Stimulated activated CD8-positive, alpha-beta memory T cell treated with anti-CD3 and anti-CD28 coated beads, Interleukin-4, amount 100 ng/mL, for 4 hours (primary cell): ENCODE measurements at places on chromosomes 4 and X.

DNA sequence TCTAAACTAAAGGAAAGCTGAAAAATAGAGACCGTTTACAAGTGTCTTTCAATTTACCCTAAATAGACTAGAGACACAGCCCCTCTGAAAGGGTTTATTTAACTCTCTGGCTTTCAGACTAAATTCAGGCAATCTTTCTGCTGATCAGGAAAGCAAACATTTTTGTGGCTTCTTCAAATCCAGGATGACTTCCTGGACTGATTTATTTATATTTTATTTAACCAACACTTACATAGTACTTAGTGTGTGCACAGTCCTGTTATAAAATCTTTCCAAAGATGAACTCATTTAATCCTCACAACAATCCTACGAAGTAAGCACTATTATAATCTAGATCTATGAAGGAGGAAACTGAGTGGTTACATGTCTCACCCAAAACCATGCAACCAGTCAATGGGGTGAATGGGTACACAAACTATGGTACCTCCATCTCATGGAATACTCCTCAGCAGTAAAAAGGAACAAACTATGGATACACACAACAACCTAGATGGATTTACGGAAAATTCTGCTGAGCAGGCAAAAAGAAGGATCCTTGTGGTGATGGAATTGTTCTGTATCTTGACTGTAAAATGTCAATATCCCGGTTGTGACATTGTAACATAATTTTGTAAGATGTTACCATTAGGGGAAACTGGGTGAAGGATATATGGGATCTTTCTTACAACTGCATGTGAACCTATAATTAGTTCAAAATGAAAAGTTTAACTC, 64.1 kb upstream of the MAMLD1 start:
- no peak for DNase-seq

- DNase-seq = no peak
Observed at GRCh38 chrX:104695593-104695992, 129.6 kb downstream of the IL1RAPL2 start.

DNA sequence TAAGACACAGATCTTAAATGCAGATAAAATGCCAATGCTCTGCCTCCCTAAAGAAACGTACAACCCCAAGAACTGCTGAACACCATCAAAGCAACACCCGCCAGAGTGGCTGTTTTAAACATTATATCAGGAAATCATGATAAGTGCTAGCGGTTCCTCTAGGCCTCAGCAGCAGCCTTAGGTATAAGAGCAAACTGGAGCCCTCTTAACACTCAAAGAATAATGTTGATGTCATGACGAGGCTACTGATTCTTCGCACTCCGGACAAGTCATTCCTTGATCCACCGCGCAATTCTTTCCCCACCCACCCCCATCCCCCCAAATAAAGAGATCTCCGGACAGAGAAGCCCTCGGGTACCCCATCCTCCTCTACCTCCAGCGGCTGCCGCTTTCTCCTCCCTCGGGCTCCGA, 507 bp downstream of the LIN54 start:
- DNase-seq = no peak

GRCh38 chr4:151940291-151940690, 179.5 kb upstream of the GATB start:
- DNase-seq = no peak

- DNase-seq = no peak
Observed at GRCh38 chr4:142728233-142728632, 117.9 kb downstream of the INPP4B start.

DNA sequence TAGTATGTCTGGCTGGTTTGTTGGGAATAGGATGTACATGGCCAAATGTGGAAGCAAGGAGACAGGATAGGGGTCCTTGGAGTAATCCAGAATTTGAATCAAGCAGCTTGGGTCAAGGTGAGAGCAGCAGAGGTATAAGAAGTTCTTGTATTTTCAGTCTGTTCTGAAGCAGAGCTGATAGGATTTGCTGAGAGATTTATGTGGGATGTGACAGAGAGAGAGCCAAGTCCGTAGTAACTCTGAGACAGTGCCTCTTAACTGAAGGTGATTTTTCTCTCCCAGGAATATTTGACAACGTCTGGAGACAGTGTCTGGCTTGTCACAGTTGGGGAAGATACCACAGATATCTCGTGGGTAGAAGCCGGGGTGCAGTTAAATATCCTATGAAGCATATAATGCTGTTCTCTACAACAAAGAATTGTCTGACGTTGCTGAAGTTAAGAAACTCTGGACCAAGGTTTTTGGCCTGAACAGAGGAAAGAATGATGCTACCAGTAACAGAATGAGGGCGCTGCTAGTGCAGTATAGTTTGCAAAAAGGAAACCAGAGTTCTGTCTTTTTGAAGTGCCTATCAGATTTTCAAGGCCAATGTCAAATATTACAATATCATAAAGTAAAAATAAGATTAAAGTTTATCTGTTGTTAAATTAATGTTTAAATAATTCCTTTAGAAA, 184.0 kb downstream of the ARHGAP24 start:
- DNase-seq = no peak

DNA sequence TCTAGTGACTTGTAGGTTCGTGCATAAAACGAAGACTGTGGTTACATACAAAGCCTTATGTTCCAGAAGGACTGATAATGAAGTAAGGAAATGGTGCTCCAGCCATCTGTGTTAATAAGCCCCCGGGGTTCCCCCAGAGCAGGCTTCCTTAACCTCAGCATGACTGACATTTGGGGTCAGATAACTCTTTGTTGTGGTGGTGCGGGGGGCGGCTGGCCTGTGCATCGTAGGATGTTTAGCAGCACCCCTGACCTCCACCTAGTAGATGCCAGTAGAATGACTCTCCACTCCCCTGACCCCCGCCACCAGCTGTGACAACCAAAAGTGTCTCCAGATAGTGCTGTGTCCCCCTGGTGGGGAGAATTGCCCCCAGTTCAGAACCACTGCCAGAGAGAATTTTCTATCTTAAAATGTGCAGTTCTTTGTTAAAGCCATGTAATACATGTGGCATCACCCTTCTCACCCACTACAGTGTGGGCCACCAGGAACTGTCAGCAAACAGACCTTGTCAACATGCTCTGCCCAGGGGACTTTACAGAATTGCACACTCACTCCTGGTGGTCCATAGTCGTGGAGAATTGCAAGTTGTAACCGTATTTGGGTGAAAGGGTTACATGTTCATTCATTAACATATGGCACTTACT, 7.5 kb downstream of the SH3KBP1 start:
- DNase-seq = no peak

DNA sequence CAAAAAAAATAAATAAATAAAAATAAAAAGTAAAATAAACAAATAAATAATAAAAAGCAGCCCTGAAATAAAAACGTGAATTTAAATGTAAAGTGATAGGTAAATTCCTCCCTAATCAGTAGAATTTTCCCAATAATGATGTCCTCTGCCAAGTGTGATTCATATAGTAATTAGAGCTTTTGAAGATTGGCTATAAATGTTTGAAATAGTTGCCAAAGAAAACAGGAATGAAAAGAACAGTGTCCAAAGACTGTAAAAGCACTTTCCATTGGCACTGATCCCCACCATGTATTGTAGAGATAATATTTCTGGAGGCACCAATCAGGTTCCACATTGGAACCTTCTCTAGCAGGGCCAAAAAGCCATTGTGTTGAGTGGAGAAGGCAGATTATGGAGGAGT, 25.9 kb upstream of the SMARCAD1 start:
- DNase-seq = no peak

GRCh38 chrX:17529151-17529745, 154.2 kb downstream of the NHS start:
- DNase-seq = no peak

- no peak for DNase-seq
Observed at GRCh38 chr4:145565328-145565727, 53.9 kb upstream of the MMAA start.

GRCh38 chr4:76010576-76010975, 3.3 kb upstream of the CXCL9 start:
- DNase-seq = no peak

DNA sequence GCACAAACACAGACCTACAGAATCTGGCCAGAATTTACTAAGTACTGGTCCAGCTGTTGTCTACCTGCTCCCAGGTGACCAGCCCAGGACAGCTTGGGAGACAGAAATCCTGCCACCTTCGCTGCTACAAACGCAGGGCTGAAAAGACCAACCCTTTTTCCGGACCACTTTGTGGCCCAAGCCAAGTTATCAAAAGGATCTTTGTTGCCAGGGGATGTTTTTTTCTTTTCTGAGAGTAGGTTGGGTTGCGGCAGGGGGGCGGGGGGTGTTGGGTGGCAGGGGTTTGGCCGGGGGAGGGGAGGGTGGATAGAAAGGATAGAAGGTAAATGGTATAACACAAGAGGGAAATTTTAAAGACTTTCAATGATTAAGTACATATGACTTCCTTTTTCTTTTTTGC, 63.4 kb downstream of the STOX2 start:
- no peak for DNase-seq

GRCh38 chrX:54799046-54799445, 991 bp upstream of the ITIH6 start:
- DNase-seq = no peak
